ENCODE measurements at places on chromosomes 1 and 21.

DNA sequence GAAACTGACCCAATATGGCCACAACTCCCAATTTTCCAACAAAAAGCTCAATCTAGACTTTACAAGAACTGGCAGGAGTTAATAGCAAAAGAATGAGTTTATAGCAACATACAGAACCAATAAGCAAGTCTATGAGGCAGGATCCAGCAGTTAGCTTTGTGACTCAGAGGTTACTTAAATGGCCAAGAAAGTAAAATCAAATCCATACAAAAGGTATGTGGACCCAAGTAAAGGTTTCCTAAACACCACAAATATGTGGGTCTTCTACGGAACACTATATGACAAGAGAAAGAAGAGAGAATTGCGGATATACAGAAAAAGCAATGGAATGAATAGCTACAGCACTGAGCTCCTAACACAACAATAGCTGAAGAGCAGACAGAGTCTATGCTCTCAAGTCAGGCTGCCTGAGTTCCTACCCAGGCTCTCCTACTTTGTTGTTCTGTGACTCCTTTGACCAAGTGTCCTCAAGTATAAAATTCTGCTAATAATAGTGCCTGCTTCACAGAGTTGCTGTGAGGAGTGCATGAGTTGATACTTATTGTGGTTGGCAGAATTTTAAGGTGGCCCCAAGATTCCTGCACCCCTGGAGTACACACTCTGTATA is 204.3 kb downstream of the SMYD3 start:
- peak; percentile 52 for DNase-seq

DNA sequence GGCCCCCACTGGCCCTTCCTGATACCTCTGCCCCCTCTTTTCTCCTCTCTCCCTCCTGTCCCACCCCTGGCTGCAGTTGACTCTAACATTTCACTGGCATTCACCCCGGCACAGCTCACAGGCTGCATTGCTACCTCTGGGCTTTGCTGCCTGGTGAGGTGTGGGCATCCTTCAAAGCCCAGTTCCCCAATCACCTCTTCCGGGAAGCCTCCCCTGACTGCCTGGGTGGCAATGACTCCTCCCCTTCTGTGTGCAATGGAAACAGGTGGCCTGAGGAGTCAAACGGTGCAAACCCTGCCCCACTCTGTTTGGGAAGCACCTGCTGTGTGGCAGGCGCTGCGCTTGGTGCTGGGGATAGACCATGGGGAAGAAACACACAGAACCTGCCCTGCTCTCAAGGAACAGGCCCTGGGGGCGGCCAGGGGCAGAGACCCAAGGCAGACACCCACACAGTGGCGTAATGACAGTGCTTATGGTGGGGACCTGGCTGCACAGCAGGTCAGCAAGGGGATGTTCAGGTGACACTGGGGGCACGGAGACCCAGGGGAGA is 39.3 kb upstream of the POFUT2 start:
- DNase-seq: no peak

- no peak for DNase-seq
These were observed 249.6 kb upstream of the USP25 start for GRCh38 chr21:15480160-15480559.

DNA sequence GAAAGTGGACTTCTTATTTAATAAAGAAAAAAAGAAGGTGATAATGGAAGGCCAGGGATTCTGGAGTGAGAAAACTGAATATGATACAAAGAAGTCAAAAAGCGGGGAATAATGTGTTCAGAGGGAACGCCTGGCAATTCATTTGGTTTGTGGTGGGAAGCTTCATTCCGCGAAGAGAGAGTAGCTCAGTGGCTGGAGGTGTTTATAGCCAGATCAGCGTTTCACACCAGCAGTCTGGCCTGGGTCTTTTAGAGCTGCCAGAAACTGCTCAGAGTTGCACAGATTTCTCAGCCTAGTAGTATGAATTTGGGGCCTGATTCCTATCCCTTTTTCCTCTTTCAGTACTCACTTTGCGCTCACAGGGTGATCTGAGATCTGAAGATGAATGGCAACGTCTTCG is 67.8 kb upstream of the IPO9 start:
- DNase-seq: peak; percentile 25

GRCh38 chr1:2554621-2555387 is 1.4 kb upstream of the TNFRSF14 start:
- no peak for DNase-seq

DNA sequence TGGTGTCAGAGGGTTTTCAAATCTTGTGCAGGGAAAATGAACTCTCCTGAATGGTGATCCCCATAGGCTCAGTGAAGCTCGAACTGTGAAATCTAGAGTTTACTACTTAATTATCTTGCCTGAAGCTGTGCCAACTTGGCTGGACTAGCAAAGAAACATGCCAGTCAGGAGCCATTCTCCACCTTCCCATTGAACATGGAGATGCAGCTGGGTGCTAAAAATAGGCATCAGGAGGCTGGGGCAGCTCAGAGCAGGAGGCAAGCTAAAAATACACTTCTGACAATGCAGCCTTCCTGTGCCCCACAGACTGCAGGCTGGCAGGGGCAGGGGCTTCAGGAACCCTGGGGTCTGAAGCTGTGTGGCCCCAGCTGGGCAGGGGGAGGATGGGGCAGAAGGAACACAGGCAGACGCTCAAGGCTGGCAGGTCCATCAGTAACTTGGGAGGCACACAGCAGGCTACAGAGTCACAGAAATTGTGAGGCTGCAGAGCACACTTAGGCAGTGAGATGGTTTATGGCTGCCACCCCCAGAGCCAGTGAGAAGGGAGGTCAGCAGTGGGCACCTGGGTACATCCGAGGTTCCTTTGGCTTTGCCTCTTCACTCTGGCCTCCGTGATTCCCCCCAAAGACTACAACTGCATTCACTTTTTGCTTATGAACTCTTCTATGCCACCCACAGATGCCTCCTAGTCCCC is 155.4 kb upstream of the KCND3 start:
- DNase-seq: no peak

DNA sequence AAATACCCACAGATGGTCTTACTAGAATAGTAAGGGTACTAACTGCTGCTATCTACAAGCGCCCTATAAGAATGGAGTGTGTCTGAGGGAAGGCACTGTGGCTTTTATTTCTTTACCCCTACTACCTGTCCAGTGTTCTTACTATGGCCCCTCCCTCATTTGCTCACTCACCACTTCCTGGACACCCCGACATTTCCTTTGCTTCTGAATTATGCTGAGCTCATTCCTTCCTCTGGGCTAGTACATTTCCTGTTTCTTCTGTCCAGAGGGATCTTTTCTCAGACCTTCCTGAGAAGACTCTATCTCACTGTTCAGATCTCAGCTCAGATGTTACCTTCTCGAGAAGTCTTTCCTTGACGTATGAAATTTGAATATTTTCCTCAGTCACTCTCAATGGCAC is 192.1 kb upstream of the DAB1 start:
- no peak for DNase-seq

DNA sequence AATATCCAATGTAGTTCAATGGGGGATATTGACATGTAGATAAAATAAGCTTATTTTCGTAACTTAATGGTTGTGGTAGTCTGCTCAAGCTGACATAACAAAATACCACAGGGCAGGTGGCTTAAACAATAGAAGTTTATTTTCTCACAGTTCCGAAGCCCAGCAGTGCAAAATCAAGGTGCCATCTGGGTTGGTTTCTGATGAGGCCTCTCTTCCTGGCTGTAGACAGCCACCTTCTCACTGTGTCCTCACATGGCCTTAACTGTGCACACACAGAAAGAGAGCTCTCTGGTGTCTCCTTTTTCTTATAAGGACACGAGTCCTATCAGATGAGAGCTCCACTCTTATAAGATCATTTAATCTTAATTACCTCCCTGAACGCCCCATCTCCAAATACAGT is 64.8 kb upstream of the IPO9 start:
- DNase-seq: no peak

- DNase-seq: no peak
These were observed 5.0 kb upstream of the EFNA3 start for GRCh38 chr1:155073377-155074242.

GRCh38 chr21:41258617-41259016 is 58.0 kb upstream of the FAM3B start:
- no peak for DNase-seq

- DNase-seq: no peak
These were observed 686 bp downstream of the MIIP start for GRCh38 chr1:12019858-12020509.

GRCh38 chr1:111334169-111334568 is 43.5 kb downstream of the CHIA start:
- DNase-seq: peak; percentile 24

- no peak for DNase-seq
These were observed 852 bp upstream of the RAVER2 start for GRCh38 chr1:64743954-64744491.

- DNase-seq: no peak
These were observed 9.0 kb downstream of the FOXO6 start for GRCh38 chr1:41370225-41370624.

GRCh38 chr1:170732252-170732588 is 68.3 kb downstream of the PRRX1 start:
- DNase-seq: no peak

DNA sequence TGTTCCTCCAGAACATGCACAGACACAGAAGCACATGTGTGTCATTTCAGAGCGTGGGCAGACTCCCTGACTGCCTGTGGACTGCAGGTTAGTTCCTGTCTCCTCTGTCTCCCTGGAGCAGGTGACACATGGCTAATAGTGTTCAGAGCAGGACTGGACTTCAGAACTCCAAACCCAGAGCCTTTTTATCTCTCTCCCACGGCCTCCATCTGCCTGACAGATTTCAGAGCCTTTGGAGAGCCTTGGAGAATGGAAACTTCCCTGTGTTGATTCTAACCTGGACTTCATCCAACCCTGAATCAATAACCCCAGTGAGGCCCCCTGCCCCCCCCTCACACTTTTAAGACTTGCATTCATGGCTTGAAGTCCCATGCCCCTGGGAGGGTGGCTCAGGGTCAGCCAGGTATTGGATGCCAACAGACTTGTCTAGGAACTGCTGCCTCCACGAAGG is 44.4 kb downstream of the C1orf198 start:
- no peak for DNase-seq

- no peak for DNase-seq
These were observed 8.8 kb upstream of the ATG4C start for GRCh38 chr1:62774971-62775595.

GRCh38 chr1:78787544-78787943 is 137.9 kb downstream of the IFI44 start:
- DNase-seq: peak; percentile 6

DNA sequence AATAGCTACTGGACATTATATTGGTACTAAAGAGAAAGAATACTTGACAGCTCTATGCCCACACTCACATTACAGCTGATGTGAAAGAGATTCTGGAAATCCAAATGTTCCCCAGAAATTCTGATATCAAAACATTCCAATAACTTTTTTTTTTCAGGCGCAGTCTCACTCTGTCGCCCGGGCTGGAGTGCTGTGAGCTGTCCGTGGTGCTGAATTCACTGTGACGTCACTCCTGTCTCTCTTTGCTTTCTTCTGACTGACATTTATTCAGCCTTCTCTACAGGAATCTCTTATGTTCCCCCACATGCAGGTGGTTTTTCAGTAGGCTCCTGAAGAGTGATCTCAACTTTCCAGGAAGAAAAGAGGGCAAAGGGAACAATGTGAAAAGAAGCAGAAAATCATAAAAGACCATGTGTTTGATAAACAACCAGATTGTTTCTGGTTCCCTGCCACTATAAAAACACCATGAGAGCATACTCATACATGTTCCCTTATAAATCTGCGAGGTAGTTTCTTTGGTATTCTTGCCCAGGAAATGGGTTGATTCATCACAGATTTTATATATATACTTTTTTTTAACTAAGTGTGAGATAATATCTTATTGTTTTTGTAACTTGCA is 6.2 kb downstream of the S100A7A start:
- DNase-seq: peak; percentile 53

DNA sequence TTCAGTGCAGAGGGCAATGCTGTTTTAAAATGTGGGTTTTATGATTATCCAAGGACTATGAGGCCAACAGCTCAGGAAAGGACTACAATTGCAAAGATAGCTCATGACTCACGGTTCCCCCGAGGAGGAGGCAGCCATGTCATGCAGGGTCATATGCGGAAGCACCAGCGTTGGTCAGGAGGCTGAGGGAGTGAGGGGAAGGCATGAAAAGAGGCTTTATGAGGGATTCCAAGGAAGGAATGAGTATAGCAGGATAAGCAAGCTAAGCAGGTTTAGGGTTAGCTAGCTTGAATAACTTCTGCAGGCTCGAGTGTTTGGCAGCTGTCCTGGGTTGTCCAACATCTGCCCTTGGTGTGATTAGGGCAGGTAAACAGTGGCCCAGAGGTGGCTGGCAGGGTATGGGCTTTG is 495.1 kb downstream of the SETD4 start:
- peak; percentile 94 for DNase-seq

DNA sequence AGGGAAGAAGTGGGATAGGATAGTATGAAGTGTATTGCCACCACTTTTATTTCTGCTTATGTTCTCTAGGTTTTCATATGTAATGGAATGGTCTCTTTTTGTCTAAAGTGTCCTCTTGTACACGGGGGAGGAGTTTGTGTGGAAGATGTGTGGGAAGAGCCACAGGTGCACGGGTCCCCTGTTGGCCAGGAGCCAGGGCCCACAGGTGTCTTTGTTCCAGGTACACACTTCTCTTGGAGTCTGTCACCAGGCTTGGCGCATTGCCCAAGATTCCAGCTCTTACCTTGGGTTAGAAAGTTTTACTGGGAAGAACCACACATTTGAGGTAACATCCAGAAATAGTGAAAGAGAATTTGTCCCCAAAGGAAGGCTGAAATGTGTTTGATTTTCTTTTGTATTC is 10.5 kb downstream of the TENT5C start:
- DNase-seq: no peak

DNA sequence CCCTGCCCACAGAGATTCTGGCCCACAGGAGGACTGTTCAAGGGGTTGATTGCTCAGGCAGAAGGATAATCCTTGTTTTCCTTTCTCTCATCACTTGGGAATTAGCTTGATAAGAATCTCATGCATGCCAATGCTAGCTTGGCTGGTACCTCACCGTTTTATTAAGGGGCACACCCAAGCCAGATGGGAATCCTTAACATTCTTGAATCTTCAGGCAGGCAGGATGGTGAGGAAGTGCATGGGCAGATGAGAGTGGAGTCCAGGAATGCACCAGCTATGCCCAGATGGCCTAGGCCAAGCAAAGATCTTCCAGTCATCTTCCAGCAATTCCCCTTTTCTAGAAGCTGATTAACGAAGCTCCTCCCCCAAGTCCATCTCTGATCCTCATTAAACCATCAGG is 4.1 kb upstream of the LCE7A start:
- DNase-seq: no peak

GRCh38 chr1:182366596-182366995 is 25.0 kb downstream of the GLUL start:
- DNase-seq: no peak

DNA sequence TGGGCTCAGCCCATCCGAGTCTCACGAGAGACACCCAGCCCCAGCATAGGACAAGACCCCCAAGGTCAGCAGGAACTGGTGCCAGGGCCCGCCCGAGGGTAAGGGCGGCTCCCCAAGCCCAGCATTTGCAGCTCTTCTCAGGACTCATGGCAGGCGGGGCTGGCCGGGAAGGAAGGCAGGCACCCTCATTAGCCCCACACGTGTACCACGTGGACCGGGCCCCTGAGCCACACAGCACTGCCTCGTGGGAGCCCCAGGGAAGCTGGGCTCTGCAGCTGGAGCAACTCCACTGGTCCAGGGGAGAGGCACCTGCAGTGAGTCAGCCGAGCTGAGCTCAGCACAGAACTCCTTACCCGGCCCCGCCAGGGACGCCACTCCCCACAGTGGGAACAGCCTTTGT is 97.7 kb upstream of the IFFO2 start:
- DNase-seq: no peak

Measured in astrocyte of the spinal cord (primary cell).